ENCODE measurements at places on chromosomes 5 and 9. TPM values are rescaled to one million over a fixed set of nuclear protein-coding genes. Genes with fewer than 3 reads are reported as not detected.

DDX46 gene
- 57.8 TPM for polyA plus RNA-seq

- no peaks in the 10 kb centered on the region for H3K36me3 ChIP-seq
- no peak overlapping the region for H3K27ac ChIP-seq
- no peak overlapping the region for H3K4me3 ChIP-seq
Measured at GRCh38 chr5:2727550-2727949, 23.9 kb downstream of the IRX2 start.

- no peaks in the 10 kb centered on the region for H3K27me3 ChIP-seq
- no peak for DNase-seq
- H3K4me1 ChIP-seq: no peaks in the 10 kb centered on the region
- H3K36me3 ChIP-seq: no peaks in the 10 kb centered on the region
- no peak overlapping the region for H3K27ac ChIP-seq
Measured at GRCh38 chr5:97245386-97245785, 62.3 kb upstream of the RIOK2 start.

DNA sequence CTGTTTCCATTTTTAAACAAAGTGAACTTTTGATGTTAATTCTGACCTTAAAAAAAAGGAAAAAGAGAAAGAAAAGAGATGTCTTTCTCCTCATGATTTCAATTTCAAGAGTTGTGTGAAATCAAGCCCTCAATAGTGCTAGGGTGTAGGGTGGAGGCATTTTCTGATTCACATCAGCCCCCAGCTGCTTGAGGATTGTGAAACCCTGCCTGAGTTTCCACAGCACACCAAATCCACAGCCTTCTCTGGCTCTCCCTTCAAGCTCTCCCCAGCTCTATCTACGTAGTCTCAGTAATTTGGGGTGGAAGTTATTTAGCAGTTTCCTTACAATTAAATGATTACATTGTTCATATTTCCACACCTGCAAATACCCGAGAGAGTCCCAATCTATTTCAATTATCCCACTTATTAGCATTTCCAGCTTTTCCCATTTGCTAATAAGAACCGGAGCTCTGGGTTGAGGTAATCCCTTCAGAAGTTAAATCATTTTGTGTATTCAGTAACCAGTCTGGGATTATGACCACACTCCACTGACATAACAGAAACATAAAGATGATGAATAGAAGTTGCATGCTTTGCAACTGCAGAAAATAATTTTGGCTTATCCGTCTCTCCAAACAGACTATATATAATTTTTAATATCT, 54.9 kb downstream of the MTX3 start:
- H3K36me3 ChIP-seq: no peaks in the 10 kb centered on the region
- DNase-seq: no peak
- no peaks in the 10 kb centered on the region for H3K4me1 ChIP-seq
- H3K27ac ChIP-seq: no peak overlapping the region

S100Z gene
- 0.51 TPM for polyA plus RNA-seq

ABLIM3 gene
- polyA plus RNA-seq: 7.2 TPM

SYK gene
- polyA plus RNA-seq: 27.3 TPM

DNA sequence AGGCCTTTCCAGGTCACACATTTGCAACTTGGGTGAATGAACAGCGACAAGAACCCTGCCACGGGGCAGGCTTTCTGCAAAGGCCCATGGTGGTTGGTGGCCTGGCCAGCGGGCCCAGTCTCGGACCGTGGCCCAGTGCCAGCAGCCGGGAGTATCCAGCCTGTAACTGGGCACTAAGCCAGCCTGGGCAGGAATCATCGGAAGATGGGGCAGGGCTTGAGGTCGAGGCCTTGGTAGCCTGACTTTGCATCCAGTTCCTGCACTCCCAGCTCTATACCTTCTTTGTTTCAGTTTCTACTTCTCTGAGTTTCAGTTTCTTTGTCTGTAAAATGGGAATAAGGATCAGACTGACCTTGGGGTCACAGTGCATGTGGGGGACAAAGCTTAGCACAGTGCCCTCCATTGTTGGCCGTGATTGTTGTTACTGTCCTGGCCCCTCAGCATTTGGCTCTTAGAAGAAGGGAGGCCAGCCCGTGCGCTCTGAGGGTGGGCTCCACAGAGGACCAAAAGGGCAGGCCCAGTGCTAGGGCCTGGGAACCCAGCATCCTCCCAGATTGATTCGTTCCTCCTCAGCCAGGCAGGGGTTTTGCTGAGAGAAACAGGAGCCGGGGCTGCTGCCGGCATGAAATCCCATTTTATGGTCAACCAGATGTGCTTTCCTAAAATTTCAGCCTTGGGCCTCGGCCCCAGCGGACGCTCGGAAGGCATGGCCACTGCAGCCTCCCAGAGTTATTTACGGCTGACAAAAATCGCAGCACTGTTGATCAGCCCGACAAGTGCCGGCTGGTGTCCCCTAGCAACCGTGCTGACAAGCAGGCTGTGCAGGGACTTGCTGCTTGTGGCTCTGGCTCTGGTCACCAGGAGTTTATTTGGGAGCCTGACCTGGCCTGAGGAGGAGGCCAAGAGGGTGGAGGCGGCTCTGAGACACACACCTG, 43.6 kb downstream of the JADE2 start:
- H3K4me3 ChIP-seq: no peak overlapping the region
- no peak for DNase-seq
- no peak overlapping the region for H3K27ac ChIP-seq
- no peaks in the 10 kb centered on the region for H3K4me1 ChIP-seq
- H3K36me3 ChIP-seq: peaks cover 90% of the 10 kb centered on the region
- H3K27me3 ChIP-seq: no peaks in the 10 kb centered on the region

- no peaks in the 10 kb centered on the region for H3K27me3 ChIP-seq
- no peaks in the 10 kb centered on the region for H3K36me3 ChIP-seq
- H3K27ac ChIP-seq: no peak overlapping the region
- no peak for DNase-seq
- H3K4me1 ChIP-seq: no peaks in the 10 kb centered on the region
Measured at GRCh38 chr5:98714710-98715288, 58.7 kb upstream of the RGMB start.

DNA sequence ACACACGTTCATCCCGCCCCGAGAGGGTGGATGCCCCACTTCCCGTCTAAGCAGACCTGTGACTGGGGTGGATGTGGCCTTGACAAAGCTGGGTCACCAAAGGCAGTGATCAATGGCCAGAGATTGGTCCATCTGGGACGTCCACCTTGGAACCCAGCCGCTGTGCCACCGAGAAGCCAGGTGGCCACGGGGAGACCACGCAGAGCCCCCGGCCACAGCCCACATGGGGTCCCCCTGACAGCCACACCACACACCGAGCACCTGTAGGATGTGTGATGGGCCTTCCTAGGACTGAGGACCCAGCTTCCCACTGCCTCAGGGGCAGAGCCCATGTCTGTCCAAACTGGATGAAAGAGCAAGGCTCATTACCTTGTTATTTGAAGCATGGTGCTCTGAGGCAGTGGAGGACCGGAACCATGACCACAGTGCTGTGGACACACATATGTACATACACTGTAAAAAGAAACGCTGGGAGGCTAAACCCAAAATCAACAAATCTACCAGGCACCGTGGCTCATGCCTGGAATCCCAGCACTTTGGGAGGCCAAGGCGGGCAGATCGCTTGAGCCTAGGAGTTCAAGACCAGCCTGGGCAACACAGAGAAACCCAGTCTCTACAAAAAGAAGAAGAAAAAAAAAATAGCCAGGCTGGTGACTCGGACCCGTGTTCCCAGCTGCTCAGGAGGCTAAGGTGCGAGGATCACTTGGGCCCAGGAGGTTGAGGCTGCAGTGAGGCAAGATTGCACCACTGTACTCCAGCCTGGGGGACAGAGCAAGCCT, 50.1 kb downstream of the MRPL36 start:
- DNase-seq: no peak
- H3K4me3 ChIP-seq: no peak overlapping the region
- H3K36me3 ChIP-seq: no peaks in the 10 kb centered on the region
- H3K27ac ChIP-seq: no peak overlapping the region
- H3K4me1 ChIP-seq: no peaks in the 10 kb centered on the region

DNA sequence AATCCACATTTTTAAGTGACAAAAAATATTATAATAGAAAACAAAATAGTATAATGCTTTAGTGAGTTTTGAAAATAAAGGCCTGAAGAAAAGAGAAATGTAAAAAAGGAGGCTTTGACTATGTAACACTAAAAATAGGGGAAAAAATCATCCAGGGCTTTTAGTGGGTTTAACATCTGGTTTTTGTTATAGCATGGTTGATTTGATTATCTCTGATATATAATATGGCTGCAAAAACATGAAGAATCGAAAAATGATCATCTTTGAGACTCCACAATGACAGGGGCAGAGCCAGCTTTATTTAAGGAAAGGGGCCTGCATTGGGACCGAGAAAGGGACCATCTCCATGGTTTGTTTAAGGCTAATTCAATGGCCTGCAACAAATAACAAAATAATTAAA, 393.8 kb downstream of the PLK2 start:
- no peak overlapping the region for H3K4me3 ChIP-seq
- no peak for DNase-seq
- no peaks in the 10 kb centered on the region for H3K27me3 ChIP-seq
- H3K36me3 ChIP-seq: no peaks in the 10 kb centered on the region
- no peaks in the 10 kb centered on the region for H3K4me1 ChIP-seq
- H3K27ac ChIP-seq: no peak overlapping the region

ACSL6 gene
- polyA plus RNA-seq: 2.9 TPM

DNA sequence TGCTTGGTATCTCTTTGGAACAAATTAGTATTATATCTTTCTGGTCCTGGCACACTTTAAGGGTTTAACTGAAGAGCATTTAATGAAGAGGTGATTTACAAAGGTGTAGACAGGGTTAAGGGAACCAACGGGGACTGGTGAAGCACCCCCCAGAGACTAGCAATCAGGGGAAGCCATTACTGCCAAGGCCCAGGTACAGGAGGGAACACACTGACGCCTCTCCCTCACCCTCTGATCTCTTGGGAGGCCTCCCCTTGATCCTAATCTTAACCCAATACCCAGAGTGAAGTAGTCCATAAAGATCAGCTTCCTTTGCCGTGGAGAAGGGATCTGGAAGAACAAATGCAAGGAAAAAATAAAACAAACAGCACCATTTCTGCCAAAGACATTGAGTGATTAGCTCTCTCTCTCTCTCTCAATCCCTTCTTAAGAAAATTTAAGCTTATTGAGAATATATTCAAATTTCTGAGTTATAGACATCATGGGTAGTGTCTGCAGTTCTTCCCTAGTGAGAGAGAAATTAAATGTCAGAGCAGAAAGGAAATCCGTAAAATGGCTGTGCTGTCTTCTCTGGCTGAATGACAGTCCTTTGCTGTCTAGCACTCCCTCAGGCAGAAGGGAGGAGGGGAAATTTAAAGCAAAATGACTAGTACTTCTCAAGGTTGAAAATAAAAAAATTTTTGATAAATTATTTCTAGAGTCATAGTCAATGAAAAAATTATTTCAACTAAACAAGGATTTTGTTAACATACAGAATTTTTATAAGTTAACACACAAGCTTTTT, 20.0 kb downstream of the F2R start:
- DNase-seq: no peak
- peaks cover 5% of the 10 kb centered on the region for H3K4me1 ChIP-seq
- no peaks in the 10 kb centered on the region for H3K27me3 ChIP-seq
- no peak overlapping the region for H3K27ac ChIP-seq
- H3K36me3 ChIP-seq: peaks cover 18% of the 10 kb centered on the region
- no peak overlapping the region for H3K4me3 ChIP-seq

SLC36A3 gene
- not detected for polyA plus RNA-seq

ENTPD2 gene
- polyA plus RNA-seq: 9.9 TPM

DNA sequence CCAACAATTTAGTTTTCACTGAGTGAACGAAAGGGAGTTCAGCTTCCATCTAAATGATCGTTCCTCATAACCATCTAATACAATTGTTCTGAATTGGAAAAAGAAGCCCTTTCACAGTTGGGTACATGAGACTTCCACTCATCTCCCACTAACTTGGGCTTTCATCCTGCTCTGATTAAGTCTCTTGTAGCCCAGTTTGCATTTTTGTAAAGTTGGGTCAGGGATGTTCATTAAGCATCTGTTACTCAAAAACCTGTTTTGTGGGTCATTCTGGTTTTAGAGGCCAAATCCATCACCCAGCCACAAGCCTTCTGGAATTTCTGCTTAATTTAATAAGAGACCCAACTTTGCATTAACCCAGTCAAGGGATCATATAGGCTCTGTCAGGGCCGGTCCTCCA, 385.3 kb downstream of the BNC2 start:
- no peaks in the 10 kb centered on the region for H3K27me3 ChIP-seq
- H3K4me1 ChIP-seq: no peaks in the 10 kb centered on the region
- no peak for DNase-seq

GRCh38 chr9:7146582-7146981, 388.8 kb downstream of the KDM4C start:
- no peak overlapping the region for H3K4me3 ChIP-seq
- H3K36me3 ChIP-seq: peaks cover 28% of the 10 kb centered on the region
- no peak overlapping the region for H3K27ac ChIP-seq
- no peaks in the 10 kb centered on the region for H3K27me3 ChIP-seq

GRCh38 chr9:101333926-101334702, 50.7 kb downstream of the BAAT start:
- no peak overlapping the region for H3K27ac ChIP-seq
- no peak overlapping the region for H3K4me3 ChIP-seq
- no peaks in the 10 kb centered on the region for H3K4me1 ChIP-seq
- DNase-seq: no peak

- H3K4me3 ChIP-seq: no peak overlapping the region
- H3K4me1 ChIP-seq: peaks cover 12% of the 10 kb centered on the region
- H3K27me3 ChIP-seq: no peaks in the 10 kb centered on the region
- H3K36me3 ChIP-seq: no peaks in the 10 kb centered on the region
Measured at GRCh38 chr9:16411311-16411710, 459.2 kb downstream of the BNC2 start.

- H3K36me3 ChIP-seq: no peaks in the 10 kb centered on the region
- H3K4me1 ChIP-seq: no peaks in the 10 kb centered on the region
- H3K4me3 ChIP-seq: no peak overlapping the region
- no peak for DNase-seq
- H3K27me3 ChIP-seq: no peaks in the 10 kb centered on the region
Measured at GRCh38 chr5:136613230-136613629, 247.9 kb upstream of the TRPC7 start.

Measured in large intestine (tissue), 12 donors.